ENCODE measurements at places on chromosomes 13 and 19. TPM values are rescaled to one million over a fixed set of nuclear protein-coding genes. Genes with fewer than 3 reads are reported as not detected.

Gene CEACAM6
- not detected for total RNA-seq

Gene ZNF563
- 1.6 TPM for total RNA-seq

- no peak for ATAC-seq
These were observed 320.3 kb downstream of the DNAJC15 start for GRCh38 chr13:43343645-43344044.

Gene NANOS3
- not detected for total RNA-seq

DNA sequence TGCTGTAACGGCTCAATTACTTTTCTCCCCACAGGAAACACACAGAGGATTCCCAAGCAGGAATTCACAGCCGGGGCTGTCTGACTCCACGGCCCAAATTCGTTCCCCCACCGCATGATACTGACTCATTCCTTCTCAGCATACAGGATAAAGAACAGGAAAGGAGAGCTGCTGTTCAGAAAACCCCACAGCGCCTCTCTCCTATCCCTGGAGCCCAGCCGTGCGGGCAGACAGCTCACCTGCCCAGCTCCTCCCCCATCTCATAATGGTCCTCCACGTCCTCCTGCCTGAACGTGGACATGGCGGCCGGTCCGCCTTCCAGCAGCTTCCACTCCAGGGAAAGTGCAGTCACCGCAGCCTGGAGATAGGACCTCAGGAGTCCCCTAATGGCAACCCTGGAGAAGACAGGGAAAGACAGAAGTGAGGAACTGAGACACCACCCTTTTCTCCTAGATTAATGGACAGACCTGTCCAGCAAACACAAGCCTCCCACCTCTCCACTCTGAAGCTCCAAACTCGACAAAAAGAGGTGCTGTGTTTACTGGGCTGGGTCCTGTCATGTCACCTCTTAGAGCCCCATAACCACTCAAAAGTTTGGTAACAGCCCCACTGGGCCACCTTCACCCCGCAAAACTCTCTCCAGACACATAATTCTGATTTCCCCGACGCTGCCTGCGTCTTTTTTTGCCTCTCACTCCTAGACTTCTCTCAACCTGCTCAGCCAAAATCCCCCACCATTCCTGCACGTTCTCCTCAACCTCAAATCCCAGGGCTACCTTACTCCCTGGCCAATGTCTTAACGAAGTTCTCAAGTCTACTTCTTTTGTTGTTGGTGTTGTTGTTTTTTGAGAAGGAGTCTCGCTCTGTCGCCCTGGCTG lies 1.2 kb downstream of the DAPK3 start:
- ATAC-seq: no peak

DNA sequence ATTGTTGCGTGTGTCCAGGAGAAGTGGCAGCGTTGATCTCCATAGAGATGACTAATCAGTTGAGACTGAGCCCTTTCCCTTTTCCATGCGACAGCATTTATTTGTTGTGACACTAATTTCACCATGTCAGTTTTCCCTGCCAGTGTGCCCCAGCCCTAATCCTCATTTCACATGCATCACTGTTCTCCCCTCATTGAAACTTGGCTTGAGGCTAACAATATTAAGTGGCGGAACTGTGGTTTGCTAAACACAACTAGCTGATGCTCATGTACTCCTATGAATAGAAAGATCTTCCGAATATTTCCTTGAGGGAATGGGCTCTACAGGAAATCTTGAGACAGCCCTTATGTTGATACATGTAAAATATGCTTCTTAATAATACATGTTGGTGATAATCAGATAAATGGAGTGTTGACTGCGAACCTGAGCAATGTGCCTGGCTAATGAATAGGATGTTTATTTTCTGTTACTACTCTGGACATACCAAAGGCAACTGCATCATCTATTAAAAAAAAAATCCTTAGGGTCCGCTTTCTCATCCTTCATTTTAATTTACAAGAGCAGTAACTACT lies 258.6 kb downstream of the ATP8A2 start:
- ATAC-seq: no peak

DNA sequence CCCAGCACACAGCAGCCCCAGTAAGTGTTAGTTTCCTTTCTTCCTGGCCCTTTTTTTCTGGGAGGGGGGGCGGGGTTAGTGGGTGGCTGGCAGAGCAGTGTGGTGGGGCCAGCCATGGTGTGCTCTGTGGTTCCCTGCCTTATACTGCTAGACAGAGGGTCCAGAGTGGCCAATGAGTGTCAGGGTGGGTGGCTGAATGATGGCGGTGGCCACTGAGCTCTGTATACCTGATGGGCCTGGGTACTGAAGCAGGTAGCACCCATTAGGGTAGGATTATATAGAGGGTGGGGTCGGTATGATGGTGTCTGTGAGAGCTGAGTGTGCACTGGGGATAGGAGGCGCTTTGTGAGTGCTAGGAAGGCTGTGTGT lies 13.8 kb downstream of the CIC start:
- ATAC-seq: no peak

- ATAC-seq: no peak
These were observed 34.5 kb downstream of the MYO9B start for GRCh38 chr19:17109962-17110598.

DNA sequence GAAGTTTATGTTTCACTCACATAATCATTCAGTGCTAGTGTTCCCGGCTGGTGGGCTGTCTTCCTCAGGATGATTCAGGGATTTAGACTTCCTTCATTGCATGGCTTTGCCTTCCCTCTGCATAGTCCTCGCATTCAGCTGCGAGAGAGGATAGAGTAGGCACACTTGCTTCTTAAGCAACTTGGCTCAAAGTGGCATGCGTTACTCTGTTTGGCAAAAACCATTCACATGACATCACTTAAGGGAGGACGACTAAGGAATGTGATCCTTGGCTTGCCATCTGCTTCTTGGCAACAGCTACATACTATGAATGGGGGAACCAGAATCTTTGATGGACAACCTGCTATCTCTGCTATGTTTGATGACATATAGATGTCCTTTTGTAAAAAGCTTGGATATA lies 359.3 kb downstream of the TDRD3 start:
- ATAC-seq: no peak

- peak; percentile 94 for ATAC-seq
These were observed 7.7 kb downstream of the KDM4B start for GRCh38 chr19:4976401-4977298.

DNA sequence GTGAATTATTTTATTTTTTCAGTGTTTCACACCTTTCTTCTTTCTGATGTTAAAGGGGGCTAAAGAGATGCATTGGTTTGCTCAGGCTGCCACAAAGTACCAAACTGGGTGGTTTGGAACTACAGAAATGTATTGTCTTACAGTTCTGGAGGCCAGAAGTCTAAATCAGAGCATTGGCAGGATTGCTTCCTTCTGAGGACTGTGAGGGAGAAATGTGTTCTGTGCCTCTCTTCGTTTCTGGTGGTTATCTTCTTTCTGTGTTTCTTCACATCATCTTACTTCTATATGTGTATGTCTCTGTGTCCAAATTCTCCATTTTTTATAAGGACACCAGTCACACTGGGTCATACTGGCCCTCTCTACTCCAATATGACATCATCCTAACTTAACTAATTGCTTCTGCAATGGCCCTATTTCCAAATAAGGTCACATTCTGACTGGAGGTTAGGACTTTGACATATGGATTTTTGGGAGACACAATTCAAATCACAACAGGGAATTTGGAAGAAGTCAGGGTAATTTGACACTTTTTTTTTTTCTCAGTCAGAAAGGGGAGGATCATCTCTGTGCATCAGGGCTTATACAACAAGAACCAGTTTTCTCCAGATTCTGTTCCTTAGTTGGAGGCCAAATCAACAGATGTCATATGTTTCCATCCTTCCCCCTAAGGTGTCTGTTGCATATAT lies 188.2 kb downstream of the KCNRG start:
- no peak for ATAC-seq

GRCh38 chr13:70708775-70709174 lies 600.5 kb upstream of the KLHL1 start:
- ATAC-seq: no peak

Gene PLIN5
- total RNA-seq: 0.49 TPM

Gene ZNF730
- total RNA-seq: 0.27 TPM

GRCh38 chr13:46751811-46752635 lies 44.9 kb downstream of the ESD start:
- ATAC-seq: peak; percentile 46

DNA sequence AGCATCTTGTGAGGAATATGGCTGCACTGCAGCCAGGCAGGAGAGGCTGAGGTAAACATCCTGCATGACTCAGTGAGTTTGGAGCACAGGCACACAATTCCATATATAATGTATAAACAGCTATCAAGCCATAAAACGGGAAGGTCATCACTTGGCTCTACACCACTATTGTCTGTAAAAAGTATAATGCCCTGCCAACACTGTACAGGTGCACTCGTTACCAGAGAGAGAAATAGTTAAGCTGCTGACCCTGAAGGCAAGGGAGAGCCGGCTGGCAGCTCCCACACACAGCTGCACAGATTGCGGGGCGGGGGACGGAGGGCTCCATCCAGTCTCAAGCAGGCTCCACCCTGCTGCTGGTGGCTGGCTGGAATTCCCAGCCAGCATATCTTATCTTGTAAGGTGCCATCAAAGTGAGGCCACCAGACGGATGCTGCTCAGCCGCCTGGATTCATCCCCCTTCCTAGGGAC lies 668.1 kb downstream of the SLITRK5 start:
- no peak for ATAC-seq

GRCh38 chr19:51546650-51547396 lies 15.4 kb upstream of the SIGLEC6 start:
- no peak for ATAC-seq

DNA sequence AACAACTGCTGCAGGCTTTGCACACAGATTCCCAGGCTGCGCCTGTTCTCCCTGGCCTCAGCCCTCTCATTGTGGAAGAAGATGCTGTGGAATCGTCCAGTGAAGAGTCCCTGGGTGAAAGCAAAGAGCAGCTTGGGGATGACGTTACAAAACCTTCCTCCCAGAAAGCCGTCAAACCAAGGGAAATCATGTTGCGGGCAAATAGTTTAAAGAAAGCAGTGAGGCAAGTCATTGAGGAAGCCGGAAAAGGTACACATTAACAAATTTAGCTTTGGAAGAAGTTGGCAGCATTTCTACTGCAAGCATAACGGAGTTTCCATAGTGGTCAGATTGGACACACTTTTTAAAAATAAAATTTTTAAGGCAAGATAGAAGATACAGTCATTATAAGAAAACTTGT lies 82.9 kb upstream of the AKAP11 start:
- no peak for ATAC-seq

Gene ZNF667
- 6.7 TPM for total RNA-seq

GRCh38 chr19:42606660-42607351 lies 12.1 kb upstream of the CEACAM8 start:
- no peak for ATAC-seq

DNA sequence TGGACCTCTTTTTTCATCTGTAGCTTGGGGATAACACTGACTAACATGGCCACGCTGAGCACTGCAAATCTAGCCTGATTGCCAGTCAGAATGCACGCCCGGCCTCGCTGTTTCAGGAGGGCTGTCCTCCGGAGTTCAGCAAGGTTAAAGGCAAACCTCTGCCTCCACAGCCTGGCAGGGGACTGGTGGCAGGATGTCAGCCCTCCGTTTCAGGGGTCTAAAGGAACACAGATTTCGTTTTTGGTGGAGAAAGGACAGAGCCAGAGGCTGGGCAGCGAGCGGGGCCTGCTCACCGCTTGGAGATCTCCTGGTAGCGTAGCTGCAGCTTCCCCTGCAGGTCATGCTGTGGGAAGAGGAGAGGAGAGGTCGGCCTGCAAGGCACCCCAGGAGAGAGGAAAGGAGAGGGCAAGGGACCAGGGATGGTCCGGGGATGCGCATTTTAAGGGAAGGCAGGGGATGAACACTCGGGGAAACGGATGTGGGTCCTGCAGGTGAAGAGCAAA lies 560 bp downstream of the NDUFA7 start:
- peak; percentile 2 for ATAC-seq

Gene ZNF581
- 11.0 TPM for total RNA-seq

Gene NLRP4
- not detected for total RNA-seq

GRCh38 chr13:98470920-98471319 lies 106.0 kb downstream of the STK24 start:
- no peak for ATAC-seq

DNA sequence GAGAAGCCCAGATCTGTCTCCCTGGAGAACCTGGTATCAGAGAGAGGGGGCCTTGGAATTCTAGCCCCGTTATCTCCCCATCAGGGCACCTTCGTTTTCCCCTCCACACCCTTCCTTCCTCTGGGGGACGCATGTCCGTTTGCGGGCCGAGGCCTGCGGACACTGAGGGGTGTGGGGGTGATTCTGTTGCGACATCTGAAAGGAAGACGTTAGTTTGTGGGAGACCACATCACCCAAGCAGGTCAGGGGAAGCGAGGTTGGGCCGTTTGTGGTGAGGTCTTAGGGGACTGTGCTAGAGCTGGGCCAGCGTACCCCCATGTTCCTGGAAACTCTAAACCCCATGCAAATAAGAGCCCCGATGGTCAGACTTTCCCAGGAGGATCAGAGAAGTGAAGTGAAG lies 3.7 kb upstream of the HSH2D start:
- no peak for ATAC-seq

DNA sequence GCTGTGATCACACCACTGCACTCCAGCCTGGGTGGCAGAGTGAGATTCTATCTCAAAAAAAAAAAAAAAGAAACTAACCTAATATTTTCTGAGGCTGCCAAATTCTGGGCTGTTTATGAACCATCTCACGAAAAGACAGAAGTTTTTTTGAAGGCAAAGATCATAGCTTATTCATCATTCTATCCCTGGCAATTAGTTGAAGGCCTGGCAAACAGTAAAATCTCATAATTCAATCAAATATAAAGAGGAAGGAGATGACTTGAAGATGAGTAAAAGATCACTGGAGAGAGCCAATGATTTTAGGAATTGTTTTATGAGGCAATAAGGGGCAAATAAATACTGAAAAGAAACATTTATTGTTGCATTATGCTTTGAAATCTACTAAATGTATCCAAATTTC lies 216.5 kb downstream of the DCLK1 start:
- ATAC-seq: no peak

Gene CYP2A6
- not detected for total RNA-seq

DNA sequence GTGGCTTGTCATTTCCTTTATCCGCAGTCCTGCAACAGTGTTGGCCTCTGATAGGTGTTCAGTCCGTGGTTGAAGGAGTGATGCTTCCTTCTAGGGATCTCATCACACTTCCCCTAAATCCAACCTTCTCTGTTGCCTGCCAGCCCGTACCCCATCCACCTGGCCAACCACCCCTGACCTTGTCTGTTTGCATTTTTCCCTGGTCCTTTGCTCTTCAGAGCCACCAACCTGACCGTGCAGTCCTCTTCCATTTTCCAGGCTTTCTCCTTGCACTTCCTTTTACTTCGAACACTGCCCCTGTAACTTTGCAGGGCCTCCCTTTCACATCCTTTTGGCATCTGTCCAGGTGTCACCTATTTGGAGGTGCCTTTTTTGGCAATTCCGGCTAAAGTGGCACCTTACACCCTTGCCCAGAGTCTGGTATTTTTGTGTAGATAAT lies 696 bp downstream of the ZNF460 start:
- ATAC-seq: no peak

- no peak for ATAC-seq
These were observed 68.0 kb upstream of the GPR183 start for GRCh38 chr13:99374994-99375737.

Gene UGGT2
- 58.8 TPM for total RNA-seq

Gene C19orf33
- 4.7 TPM for total RNA-seq

DNA sequence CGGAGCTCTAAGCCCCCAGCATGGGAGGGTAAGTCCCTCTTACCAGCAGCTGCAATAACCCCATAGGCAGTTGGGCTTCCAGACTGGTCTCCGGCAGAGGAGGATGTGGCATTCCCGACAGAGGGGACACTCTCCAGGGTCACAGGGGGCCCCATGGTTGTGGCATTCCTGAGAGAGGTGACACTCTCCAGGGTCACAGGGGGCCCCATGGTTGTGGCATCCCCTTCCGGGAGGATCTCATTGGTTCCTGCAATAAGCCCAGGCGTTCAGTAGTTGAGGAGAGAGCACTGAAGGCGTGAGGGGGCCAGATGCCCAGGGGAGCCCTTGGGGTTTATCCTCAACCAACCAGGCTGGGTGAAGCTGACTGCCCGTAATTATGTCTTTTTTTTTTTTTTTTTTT lies 5.4 kb downstream of the CD320 start:
- ATAC-seq: no peak

Gene EXOSC5
- 11.4 TPM for total RNA-seq
